ENCODE measurements at places on chromosomes 2 and 18. TPM values are rescaled to one million over a fixed set of nuclear protein-coding genes. Genes with fewer than 3 reads are reported as not detected.

RAD51AP2 gene
- total RNA-seq, result not detected

CYP20A1 gene
- 27.9 TPM for total RNA-seq

SDC1 gene
- total RNA-seq, result 159 TPM

CCL20 gene
- 29.9 TPM for total RNA-seq

SERPINB4 gene
- not detected for total RNA-seq

WDR75 gene
- total RNA-seq, result 18.0 TPM

FHOD3 gene
- total RNA-seq, result 5.1 TPM

KCNIP3 gene
- 3.0 TPM for total RNA-seq

SLC9A2 gene
- 75.2 TPM for total RNA-seq

NOSTRIN gene
- total RNA-seq, result 52.7 TPM

REG1B gene
- 4.6 TPM for total RNA-seq

STEAP3 gene
- total RNA-seq, result 19.4 TPM

KLHL30 gene
- 0.18 TPM for total RNA-seq

PLGLB1 gene
- 1.9 TPM for total RNA-seq

SPHKAP gene
- total RNA-seq, result not detected

SNORC gene
- 38.2 TPM for total RNA-seq

SLC9A4 gene
- 0.09 TPM for total RNA-seq

IHH gene
- total RNA-seq, result 72.7 TPM

FMNL2 gene
- total RNA-seq, result 14.9 TPM

TMEM247 gene
- not detected for total RNA-seq

IL36B gene
- not detected for total RNA-seq

KANSL1L gene
- total RNA-seq, result 4.7 TPM

RAB11FIP5 gene
- 19.7 TPM for total RNA-seq

DUSP2 gene
- 1.9 TPM for total RNA-seq

OXER1 gene
- 2.9 TPM for total RNA-seq

SP9 gene
- total RNA-seq, result not detected

DTYMK gene
- total RNA-seq, result 13.4 TPM

MC4R gene
- total RNA-seq, result not detected

TMEM18 gene
- 17.7 TPM for total RNA-seq

TMEM198 gene
- total RNA-seq, result 1.6 TPM

PLCL1 gene
- 1.1 TPM for total RNA-seq

ATL2 gene
- total RNA-seq, result 58.0 TPM

RBFA gene
- total RNA-seq, result 16.4 TPM

ANKRD62 gene
- 0.73 TPM for total RNA-seq

Measured in left colon (tissue), 2 donors.